Hindlimb muscle (tissue), 1 donor: ENCODE measurements at places on chromosomes 3 and 15.
A peak's percentile ranks its signal among the peaks of the same experiment; 100 is the strongest.

- DNase-seq: no peak
Observed at GRCh38 chr3:147395899-147396711, 10.2 kb downstream of the ZIC4 start.

- DNase-seq: no peak
Observed at GRCh38 chr15:41795996-41796856, 21.9 kb downstream of the MAPKBP1 start.

DNA sequence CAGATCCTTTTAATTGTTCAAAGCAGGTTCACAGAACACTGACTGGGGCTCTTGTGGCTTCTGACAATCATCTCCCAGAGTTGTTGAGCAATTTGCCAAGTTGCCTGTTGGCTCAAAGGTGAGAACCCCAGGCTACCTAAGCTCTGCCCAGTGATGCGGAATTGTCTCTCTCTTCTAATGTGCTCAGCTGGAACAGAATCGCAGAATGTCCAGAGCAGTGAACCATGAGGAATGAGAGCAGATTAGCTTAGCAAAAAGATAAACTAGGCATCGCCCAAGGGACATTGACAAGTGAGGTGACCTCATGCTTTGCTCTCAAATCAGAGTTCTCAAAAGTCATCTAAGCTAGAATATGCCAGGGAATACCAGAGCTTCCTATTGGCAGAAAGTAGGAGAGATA is 148.1 kb downstream of the WDR76 start:
- no peak for DNase-seq

GRCh38 chr3:115864911-115865310 is 241.6 kb downstream of the GAP43 start:
- no peak for DNase-seq

GRCh38 chr3:139935866-139936817 is 1.2 kb downstream of the CLSTN2 start:
- peak; percentile 37 for DNase-seq

DNA sequence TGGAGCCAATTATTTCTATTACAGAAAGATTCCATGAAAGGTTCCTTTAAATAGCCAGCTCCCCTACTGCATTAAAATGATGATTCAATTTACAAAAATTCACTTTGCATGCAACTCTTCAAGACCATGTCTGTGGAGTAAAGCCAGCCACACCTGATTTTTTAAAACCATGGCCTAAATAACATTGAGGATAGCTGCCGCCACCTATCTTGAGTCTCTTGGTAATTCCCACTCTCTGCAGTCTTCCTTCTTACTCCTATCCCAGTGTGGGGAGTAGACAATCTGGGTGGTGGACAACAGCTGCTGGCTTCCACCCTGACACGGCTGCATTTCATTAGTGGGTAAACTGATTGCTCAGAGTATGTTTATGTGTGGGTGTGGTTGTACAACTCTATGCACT is 10.7 kb downstream of the LRTM1 start:
- DNase-seq: no peak

- DNase-seq: no peak
Observed at GRCh38 chr15:60255390-60255789, 142.4 kb downstream of the ANXA2 start.

GRCh38 chr15:59304034-59304795 is 68.5 kb downstream of the MYO1E start:
- DNase-seq: no peak

DNA sequence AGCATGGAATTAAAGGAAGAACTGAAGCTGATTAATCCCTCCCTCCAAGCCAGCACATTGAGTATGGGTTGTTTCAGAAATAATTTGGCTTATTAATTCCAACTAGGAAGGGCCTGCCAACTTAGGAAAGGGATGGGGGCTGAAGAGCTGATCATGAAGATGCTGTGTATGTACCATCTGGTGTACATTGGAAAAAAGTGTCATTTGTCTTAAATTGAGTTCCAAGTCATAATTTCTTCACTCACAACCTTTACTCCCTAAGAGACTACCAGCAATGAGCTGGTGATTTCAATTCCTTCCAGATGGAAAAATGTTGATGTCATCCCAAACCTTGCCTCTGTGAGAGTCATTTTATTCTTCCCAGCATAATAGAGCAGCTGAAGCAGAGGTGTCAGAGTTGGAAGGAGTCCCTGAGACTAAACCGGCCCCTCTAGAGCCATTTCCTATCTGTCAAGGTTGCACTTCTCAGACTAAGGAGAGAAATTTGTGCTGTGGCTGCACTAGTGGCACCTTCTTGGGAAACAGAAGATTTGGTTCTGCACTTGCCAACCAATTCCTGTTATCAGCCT is 79.4 kb downstream of the GTPBP8 start:
- DNase-seq: peak; percentile 80

DNA sequence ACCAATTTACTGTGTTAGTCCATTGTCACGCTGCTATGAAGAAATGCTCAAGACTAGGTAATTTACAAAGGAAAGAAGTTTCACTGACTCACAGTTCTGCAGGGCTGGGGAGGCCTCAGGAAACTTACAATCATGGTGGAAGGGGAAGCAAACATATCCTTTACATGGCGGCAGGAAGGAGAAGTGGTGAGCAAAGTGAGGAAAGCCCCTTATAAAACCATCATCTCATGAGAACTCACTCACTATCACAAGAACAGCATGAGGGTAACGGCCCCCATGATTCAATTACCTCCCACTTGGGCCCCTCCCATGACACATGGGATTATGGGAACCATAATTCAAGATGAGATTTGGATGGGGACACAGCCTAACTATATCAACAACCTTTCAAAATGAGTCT is 20.2 kb downstream of the USF3 start:
- DNase-seq: no peak

DNA sequence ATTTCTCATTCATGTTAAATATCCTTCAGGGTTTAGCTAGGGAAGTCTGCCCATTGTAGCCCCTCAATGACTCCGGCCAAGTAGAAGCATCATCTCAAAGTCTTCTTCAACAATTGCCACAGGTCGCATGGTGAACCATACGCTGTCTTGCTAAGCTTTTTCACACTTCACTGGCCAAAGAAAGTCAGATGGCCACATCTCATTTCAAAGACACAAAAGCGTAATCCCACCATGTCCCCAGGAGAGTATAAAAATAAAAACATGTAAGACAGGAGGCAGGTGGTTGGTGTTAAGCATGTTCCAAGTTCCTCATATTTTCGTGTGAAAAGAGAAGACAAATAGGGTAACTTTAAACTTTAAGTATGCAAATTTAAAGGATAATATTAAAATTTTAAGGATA is 147.4 kb downstream of the ERC2 start:
- no peak for DNase-seq

- DNase-seq: no peak
Observed at GRCh38 chr3:172782235-172782634, 31.7 kb downstream of the ECT2 start.

- DNase-seq: no peak
Observed at GRCh38 chr15:52717481-52717880, 38.3 kb upstream of the ATOSA start.

GRCh38 chr3:187673012-187673411 is 2.8 kb upstream of the SST start:
- no peak for DNase-seq

- DNase-seq: no peak
Observed at GRCh38 chr3:25372167-25372566, 55.9 kb upstream of the RARB start.

GRCh38 chr3:45590822-45591546 is 3.6 kb upstream of the LIMD1 start:
- no peak for DNase-seq

DNA sequence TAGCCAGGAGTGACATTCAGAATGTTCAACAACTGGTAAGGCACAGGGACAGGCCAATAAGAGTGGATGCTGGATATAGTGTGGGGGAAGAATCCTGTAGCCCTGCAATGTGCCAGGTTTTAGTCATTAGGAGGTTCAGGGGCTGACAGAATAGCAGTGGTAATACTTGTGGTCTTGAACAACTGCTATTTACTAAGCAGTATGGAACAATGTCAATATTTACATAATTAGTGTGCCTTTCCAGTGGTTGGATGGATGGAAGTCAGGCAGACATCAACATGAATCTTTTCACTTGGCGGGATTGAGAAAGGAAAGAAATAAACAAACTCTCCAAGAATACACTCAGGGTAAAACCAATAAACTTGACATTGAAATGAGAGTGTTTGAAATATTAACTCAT is 55.1 kb downstream of the OTOL1 start:
- DNase-seq: no peak

DNA sequence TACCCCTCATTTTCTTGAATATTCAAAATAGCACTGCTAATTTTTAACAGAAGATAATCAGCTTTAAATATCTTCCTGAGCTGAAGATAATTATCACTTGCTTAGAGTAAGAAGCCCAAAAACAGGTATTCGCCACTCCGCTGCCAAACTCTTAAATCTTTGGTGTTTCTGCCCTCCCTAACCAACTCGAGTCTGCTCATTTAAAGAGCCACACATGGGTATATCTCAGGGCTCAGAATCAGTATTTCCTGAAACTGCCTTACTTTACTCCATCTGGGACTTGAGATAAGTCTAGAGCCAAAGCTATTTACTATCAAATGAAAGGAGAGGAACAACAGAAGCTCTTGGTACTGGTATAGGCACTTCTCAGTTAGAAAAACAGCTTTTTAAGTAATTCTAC is 10.8 kb downstream of the PDCD10 start:
- DNase-seq: no peak
